Psoas muscle (tissue), 8 donors: ENCODE measurements at places on chromosomes 12 and 14. TPM values are rescaled to one million over a fixed set of nuclear protein-coding genes. Genes with fewer than 3 reads are reported as not detected.

RGS6 gene
- 0.75 TPM for polyA plus RNA-seq

DNA sequence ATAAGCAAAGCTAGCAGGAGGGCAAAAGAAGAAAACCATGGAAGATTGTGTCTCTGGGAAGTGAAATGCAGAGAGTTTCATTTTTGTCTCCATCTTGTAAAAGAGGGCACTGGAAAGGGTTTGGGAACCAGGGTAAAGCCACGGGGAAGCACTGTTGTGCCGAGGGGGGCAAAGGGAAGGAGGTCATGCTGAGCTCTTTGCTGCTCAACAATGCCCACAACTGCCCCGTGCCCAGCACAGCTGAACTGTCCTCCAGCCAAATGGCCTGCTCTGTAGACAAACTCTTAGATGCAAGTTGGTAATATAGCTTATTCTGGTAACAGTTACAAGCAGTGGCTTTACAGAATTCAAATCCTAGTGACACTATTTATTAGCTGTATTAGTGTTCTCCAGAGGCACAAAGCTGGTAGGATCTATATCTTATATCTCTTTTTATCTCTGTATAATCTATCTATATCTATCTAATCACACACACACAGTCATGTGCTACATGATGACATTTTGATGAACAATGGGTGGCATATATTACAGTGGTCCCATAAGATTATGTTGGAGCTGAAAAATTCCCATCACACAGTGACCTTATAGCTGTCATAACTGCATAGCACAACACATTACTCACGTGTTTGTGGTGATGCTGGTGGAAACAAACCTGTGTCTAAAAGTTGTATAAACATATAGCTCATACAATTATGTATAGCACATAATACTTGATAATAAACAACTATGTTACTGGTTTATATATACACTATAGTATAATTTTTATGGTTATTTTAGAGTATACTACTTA lies 203.4 kb upstream of the DDHD1 start:
- DNase-seq, result no peak

MORN3 gene
- polyA plus RNA-seq, result 0.12 TPM

- DNase-seq, result no peak
Measured at GRCh38 chr12:118347916-118348315, 24.8 kb downstream of the TAOK3 start.

DNA sequence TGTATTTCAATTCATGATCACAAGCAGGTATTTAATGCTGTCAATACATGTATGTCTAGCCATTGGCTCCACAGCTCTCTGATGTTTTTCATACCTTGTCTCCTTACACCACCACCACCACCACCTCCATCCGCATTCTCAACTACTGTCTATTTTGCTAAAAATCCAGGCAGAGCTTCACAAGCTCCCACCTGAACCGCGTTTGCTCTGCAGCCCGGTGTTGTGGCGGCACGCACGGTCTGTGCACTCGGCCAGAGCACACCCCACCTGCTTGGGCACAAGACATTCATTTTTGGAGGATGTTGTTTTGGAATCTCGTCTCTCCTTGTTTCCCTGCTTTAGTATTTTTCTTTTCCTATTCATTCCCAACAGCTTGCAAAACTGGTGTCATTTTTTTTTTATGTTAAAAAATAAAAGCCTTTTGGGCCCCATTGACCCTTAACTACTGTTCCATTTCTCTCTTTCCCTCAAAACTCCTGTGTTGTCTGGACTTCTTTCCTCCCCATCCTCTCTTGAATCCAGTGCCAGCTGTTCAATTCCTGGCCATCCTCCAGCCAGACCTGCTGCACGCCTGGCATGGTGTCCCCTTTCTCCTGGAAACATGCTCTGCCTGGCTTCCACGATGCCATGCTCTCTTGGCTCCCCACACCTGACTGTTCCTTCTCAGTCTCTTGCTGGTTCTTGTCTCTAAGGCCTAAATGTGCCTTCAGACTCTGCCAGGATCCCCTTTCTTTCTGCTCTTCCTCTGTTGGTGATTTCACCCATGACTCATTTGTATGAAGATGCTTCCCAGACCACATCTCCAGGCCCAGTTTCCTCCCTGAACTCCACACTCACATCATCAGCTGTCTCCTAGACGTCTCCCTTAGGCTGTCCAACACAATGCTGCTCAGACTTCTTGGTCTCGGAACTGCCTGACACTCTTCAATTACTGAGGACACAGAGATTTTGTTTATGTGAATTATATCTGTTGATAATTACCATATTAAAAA lies 37.9 kb downstream of the PIWIL1 start:
- no peak for DNase-seq

DNA sequence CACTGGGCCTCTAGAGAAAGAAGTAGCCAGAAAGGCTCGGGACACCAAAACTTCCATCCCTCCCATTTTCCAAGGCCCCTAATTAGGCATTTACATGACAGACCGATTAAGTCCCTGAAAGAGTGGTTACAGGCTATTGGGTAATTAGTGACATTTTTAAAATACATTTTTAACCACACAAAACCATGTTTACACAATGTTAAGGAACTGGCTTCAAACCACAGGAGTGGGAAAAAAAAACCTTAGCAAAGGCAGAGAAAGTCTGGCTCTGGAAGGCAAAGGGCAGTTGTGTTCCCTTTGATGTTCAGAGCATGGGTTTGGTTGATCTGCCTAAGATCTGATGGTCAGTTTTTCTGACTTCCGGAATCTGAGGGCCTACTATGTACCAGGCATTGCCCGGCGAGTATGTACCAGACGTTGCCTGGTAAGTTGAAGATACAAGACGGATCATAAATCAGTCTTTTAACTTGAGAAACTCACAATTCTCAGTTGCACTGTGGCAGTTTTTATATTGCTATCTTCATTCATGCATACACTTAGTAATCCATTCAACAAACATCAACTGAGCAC lies 576.5 kb downstream of the MED13L start:
- no peak for DNase-seq

GRCh38 chr12:120740871-120741270 lies 15.2 kb downstream of the ACADS start:
- DNase-seq, result no peak

DNA sequence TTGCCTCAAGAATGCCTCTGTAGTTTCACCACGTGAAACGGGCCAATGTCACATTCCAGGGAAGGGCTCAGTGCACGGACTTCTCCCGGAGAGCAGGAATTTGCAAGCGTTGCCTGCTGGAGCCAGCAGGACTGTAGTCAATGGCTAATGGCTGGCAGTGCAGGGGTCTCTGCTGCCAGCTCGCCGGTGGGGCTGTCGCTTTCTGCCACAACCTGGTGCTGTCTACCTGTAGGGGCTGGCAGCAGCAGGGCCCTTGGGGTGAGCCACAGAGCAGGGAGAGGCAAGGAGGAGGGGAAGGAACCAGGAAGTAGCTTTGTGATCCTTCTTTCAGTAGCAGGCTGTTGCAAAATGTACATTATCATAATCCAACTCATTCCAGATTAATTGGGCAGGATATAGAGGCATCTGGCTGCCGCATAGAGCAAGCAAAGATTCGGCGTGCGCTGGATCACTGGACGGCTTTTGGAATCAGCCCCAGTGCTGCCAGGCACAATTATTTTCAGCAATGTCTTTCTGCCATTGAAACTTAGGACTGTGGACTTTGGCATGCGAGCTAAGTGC lies 114.1 kb downstream of the PAPOLA start:
- no peak for DNase-seq

GRCh38 chr12:23640754-23641153 lies 308.7 kb downstream of the SOX5 start:
- DNase-seq, result no peak

GRCh38 chr14:59085207-59085739 lies 103.2 kb upstream of the DAAM1 start:
- no peak for DNase-seq

- no peak for DNase-seq
Measured at GRCh38 chr14:52124791-52125684, 56.2 kb upstream of the NID2 start.
